ENCODE measurements at places on chromosomes 6 and 20.
A peak's percentile ranks its signal among the peaks of the same experiment; 100 is the strongest.

DNA sequence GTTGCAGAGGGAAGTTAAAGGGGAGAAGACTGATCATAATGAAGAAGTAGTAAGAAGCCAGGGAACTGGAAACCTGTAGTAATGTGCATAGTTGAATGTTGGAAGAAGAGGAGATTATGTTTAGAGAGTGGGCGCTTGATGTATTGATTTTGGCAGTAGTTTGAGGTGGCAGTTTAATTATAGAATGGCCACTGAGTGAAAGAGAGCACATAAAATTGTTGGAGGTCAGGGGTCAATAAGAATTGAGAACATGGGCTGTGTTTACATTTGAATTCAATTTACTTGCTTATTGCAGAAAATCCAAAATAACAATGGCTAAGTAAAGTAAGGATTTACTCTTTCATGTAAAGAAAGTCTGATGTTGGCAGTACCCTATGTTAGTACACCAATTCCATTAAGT, 15.7 kb downstream of the VTA1 start:
- DNase-seq = no peak

- DNase-seq = no peak
Measured at GRCh38 chr6:31578184-31579118, 3.1 kb downstream of the TNF start.

GRCh38 chr6:151948002-151948743, 140.7 kb downstream of the ESR1 start:
- DNase-seq = no peak

GRCh38 chr6:139029470-139030227, 1.1 kb downstream of the ABRACL start:
- DNase-seq = peak; percentile 2

DNA sequence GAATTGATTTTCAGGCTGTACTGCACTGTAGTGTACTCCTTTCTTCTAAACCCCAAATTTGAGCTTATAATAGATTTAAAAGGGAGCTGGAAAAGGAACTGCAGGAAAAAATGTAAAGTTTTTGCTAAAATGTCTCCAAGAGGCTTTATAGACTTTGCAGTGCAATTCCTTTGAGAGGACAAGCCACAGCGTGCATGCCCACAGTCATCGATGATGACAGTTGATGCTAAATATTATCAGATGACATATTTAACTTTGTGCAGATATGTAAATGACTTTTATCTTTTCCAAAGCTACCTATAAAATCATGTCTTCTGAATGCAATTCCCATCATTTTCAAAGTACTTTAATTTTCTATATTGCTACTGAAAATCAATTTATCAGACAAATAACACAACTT, 24.3 kb upstream of the HDGFL1 start:
- no peak for DNase-seq

- DNase-seq = no peak
Measured at GRCh38 chr6:39249278-39249677, 20.0 kb upstream of the KCNK5 start.

GRCh38 chr6:34496103-34496685, 30.3 kb downstream of the PACSIN1 start:
- no peak for DNase-seq

DNA sequence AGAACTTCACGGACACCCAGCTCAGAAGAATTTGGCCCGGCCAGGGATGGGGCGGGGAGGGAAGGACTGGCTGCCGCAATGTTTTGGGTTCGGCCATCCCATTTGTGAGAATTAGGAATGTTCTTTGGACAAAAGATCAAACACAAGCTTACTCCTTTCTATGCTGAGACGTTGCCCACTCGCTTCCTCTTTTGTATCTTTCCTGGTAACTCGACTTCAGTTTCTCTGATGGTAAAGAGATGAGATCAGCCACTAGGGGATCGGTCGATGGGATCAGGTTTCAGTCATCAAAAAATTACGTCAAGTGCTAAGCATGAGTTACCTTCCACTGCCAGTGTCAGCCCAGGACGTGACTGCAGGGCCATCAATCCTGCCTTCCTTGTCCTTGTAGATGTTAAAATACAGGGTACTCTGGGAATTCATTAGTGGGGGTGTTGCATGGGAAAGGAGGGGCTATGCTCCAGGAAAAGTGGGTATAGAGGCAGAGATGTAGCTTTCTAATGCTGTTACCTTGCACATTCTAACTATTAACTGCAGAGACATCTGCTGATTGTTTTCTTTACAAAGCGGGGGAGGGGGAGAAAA, 190.2 kb downstream of the TSHZ2 start:
- DNase-seq = peak; percentile 77

- DNase-seq = no peak
Measured at GRCh38 chr6:108630050-108630714, 69.5 kb downstream of the FOXO3 start.

- no peak for DNase-seq
Measured at GRCh38 chr6:6414931-6415330, 94.5 kb upstream of the F13A1 start.

GRCh38 chr6:16205377-16206144, 32.8 kb upstream of the GMPR start:
- no peak for DNase-seq

DNA sequence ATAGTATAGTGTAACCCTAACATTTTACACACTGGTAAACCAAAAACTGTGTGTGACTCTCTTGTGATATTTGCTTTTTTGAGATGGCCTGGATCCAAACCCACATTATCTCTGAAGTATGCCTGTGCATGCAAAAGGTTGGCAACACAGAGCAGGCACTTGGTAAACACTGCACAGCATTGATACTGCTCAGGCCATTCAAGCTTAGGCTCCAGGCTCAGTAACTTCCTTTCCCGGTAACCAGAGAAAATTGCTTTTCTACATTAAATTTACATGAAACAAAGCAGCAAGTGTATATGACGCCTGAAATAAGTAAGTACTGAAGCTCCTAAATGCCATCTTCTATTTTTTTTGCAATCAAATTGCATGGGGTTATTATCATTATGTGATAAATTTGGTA, 205.7 kb downstream of the EPM2A start:
- DNase-seq = no peak

DNA sequence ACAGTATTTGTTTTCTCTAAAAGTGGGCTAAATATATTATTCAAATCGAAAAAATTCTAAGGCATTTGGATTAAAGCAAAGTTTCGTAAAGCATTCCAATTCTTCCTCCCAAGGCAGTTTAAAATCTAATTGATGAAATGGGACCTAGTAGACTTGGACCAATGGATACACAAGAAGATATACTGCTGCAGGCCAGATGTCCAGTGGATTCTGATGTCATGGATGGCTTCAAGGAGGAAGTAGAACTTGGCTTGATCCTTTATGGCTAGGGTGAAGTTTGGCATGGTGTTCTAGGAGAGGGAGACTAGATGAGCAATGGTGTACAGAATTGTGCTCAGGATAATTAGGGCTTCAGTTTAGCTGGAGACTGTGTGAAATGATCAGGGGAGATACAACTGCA, 559.5 kb upstream of the MMS22L start:
- DNase-seq = no peak

- no peak for DNase-seq
Measured at GRCh38 chr6:139149383-139149782, 14.5 kb downstream of the HECA start.

DNA sequence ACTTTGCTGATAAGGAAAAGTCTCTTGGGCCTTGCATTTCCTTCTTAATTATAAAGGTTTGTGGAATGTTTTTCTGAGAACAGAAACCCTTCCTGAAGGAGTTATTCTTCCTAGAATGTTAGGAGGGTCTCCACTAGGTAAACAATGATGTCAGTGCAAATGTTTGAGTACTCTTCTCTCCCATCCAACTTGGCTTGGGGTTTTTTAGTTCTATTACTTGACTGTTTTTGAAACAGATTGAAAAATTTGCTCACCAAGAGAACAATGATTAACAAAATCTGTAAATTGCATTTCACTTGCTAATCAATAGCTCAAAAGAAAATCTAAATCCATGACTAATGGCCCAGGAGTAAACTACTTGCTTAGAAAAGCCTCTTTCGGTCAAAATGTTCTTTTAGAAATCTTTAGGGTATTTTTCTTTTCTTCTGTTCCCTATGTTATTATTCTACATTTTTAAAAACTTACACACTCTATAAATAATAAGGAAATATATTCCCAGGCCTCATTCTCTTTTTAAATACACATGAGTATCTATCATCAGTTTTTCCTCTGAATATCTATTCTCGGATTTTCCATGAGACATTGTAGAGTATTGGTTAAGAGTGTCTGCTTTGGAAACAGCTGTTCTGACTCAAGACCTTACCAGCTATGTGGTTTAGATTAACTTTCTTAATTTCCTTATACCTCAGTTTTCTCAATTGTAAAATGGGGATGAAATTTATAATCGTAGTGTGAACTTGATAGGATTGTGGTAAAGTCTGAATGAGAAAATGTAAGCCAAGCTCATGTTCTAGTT, 234.2 kb upstream of the CITED2 start:
- DNase-seq = no peak

DNA sequence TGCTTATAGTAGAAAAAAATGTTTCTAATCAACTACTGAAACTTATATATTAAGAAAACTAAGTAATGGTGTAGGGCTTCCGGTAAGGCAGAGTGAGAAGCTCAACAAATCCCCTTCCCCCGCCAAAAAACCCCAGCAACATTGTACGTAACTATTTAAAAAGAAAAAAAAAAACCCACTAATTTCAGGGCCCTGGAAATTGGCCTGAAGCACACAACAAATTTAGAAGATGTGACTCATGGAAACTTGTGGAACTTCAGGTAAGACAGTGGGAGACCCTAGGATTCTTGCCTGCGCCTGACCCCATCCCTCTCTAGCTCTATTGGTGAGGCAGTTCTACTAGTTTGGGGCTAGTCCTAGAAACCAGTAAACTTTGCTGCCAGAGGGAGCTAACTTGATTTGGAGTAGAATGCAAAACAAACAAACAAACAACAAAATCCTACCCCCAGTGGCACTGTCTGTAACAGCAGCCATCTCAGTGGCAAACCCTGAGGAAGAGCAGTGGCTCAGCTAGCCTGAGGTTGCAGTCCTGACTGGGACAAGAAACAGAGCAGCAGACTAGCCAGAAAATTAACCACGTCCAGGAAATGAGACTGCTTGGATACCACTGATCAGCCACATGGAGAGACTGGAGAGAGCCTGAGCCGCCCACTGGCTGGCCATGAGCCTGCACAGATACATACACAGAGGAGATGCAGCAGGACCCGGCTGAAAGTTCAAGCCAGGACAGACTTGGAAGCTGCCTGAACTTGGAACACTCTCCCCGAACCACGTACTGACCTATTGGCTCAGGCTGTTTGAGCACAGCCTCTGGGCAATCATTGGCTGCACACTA, 135.1 kb downstream of the TBXT start:
- DNase-seq = no peak

DNA sequence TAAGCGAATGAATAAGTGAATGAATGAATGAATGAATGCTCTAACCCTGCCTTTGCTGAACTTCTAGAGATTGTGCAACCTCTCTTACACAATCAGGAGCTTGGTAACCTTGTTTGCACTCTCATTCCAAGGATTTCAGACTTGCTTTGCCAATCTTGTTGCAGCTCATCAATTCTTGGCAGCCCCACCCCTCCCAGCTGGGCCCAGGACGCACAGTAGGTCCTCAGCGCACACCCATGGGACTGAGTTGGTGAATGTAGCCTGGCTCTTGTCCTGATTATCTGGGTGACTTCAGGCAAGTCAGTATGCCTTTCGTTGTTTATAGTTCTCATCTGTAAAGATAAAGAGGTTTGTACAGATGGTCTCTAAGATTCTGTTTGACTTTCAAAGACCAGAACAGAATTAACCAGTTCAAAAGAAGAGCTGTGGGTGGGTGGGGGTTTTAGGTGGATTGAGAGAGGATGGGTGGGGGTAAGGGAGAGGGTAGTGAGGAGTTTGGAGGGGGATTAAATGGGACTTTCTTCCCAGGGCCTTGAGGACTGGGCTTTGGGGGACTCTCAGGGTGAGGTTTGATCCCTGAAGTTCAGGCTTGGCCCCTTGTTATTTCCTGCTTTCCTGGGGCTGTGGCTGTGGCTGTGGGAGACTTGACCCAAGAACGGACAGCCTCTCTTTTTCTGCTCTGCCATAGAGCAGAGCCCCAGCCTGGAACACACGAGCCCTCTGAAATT, 33.2 kb downstream of the VEGFA start:
- DNase-seq = no peak

DNA sequence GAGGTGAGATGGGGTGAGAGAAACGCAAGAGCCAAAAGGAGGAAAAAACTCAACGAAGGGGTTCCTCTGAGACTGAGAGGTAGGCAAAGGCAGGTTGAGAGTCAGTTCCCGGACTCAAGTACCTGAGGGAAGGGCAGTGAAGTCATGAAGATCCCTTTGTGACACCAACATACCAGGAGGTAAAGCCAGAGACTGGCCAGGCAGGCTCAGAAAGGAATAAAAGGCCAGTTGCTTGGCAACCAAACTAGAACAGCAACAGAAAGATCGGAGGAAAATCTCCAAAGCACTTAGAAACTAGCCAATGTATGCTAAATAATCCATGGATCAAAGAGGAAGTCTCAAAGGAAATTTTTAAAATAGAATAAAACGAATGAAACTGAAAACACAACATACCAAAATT, 209.8 kb upstream of the PROKR2 start:
- no peak for DNase-seq

DNA sequence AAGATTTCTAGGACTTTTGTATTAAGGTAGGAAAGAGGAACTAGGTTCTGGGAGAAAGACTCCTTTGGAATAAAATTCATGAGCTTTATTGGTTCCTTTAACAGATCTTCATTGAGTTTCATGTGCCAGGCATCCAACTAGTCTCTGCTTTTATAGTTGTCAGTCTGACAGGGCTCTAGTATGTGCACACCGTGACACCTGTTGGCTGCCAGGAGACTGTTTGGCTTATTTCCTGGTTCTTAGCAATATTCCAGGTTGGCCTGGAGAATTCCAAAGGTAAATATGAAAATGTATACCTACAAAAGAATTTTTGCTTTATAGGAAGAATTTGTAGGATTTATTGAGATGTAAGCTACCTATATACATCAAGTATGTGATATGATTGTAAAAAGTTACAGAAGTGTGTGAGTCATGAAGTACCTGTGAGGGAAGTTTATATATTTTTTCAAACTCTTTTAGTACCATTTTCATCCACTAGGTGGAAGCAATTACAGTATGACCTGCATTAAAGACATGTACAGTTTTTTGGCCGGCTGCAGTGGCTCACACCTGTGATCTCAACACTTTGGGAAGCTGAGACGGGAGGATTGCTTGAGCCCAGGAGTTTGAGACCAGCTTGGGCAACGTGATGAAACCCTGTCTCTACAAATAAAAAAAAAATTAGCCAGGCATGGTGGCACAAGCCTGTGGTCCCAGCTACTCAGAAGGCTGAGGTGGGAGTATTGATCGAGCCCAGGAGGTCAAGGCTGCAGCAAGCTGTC, 35.2 kb downstream of the NDUFAF5 start:
- DNase-seq = peak; percentile 46

GRCh38 chr6:73860303-73860702, 164.3 kb downstream of the CD109 start:
- no peak for DNase-seq

DNA sequence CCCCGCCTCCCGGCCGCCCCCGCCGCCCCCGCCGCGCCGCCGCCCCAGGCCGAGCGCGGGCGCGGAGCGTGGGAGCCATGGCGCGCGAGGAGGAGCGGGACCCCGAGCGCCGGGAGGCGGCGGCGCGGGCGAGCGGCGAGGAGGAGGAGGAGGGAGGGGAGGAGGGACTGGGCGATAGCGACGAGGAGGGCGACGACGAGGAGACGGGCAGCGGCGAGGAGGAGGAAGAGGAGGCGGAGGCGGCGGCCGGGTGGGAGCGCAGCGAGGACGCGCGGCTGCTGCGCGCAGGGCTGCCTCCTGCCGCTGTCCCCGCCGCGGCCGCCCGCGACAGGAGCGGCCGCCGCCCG, at the start of gene SLC24A3:
Gene SLC24A3, plus strand, starts transcription at position 174 of the 347 bp plus-strand sequence.
- DNase-seq = peak; percentile 75
